ENCODE measurements at places on chromosomes 7 and 10.
A peak's percentile ranks its signal among the peaks of the same experiment; 100 is the strongest.

- peak; percentile 17 for DNase-seq
Measured at GRCh38 chr7:140316165-140316661, 82.1 kb downstream of the SLC37A3 start.

DNA sequence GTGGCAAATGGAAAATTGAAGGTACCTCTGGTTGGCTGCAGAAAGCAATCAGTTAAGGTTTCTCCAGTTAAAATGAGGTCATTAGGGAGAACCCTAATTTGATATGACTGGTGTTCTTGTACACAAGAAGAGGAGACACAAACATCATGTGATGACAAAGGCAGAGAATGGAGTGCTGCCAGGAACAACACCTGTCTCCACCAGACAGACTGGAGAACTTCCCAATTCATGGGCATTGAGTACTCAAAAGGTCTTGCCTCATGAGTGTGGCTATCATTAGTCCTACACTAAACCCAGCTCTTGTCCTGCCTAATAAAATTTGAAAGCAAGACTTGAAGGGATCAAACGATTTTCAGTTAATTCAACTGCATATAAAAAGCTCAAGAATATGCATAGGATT, 152.6 kb downstream of the PTPN20 start:
- no peak for DNase-seq

DNA sequence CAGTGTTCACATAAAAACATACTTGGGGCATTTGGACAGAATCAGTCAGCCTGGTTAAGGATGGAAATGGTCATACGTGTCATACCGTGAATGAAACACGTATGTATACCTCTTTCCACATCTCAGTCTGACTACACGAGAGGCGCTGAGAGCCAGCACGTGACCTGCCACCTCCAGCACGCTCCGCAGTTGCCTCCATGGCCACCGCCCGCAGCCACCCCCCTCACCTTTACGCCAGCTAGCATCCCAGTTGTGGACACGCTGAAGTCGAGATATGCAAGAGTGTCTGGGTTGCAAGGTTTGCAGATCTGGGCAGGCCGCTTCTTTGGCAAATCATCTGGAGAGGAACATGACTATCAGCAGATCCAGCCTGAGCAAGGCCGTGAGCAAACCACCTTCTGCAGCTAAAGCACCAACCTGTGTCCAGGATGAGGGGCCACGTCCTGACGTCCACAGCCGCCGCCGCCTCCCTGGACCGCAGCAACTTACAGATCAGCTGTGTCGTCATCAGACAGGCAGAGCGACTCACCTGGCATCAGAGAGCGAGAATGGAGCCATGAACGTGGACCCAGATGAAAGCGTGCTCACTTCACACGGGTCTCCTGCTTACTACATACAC, 209.4 kb downstream of the ZMYND11 start:
- DNase-seq, result no peak

DNA sequence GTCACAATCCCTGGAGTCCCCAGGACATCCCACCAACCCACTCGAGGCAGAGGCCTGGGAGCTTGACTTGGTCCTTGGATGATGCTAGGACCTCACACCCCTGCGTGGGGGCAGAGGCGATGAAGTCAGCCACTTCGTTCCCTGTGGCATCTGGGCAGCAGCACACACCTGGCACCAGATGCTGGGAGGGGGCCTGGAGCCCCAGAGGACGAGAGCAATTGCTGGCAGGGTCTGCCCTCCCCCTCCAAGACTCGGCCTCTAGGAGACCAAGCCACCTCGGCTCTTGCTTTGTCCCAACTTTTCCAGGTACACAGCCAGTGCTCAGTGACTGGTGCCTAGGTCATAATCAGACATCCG, 39.1 kb downstream of the DPYSL4 start:
- DNase-seq, result no peak

- DNase-seq, result peak; percentile 24
Measured at GRCh38 chr10:92239600-92240288, 51.1 kb downstream of the CPEB3 start.

- no peak for DNase-seq
Measured at GRCh38 chr10:45421221-45422097, 47.4 kb downstream of the ALOX5 start.

DNA sequence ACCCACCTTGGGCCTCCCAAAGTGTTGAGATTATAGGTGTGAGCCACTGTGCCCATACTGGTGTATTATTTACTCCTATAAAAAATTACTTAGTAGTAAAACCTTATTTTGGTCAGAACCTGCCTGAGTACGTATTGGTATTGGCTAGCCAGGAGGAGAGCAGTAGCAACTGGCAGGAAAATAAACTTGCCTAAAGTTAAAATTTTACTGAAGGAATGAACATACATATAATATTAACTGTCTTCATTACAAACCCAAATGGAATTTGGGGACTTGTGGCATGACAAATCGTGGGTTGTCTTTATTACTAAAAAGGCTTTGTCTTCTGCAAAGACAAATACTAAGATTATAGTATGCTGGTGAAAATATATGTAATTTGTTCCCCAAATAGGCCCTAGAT, 8.4 kb downstream of the RAB18 start:
- DNase-seq, result no peak
